ENCODE measurements at places on chromosomes 16 and 17. TPM values are rescaled to one million over a fixed set of nuclear protein-coding genes. Genes with fewer than 3 reads are reported as not detected.

Gene TEKT5
- not detected for total RNA-seq

Gene MILR1
- 2.7 TPM for total RNA-seq

Gene TEX14
- total RNA-seq = under 0.01 TPM

Gene MYL4
- total RNA-seq = not detected

Gene PIK3R5
- not detected for total RNA-seq

Gene TMC8
- total RNA-seq = 0.09 TPM

Gene IRX5
- 0.85 TPM for total RNA-seq

Gene HS3ST2
- not detected for total RNA-seq

Gene CMTM1
- total RNA-seq = 2.4 TPM

Gene NKD1
- under 0.01 TPM for total RNA-seq

Gene SPN
- total RNA-seq = not detected

Gene SLC16A11
- 0.38 TPM for total RNA-seq

Gene PDILT
- total RNA-seq = not detected

Gene C1QTNF8
- total RNA-seq = not detected

Gene CD79B
- total RNA-seq = 1.1 TPM

Gene SOX15
- total RNA-seq = 0.28 TPM

Gene NPW
- 0.38 TPM for total RNA-seq

Gene KRT222
- total RNA-seq = not detected

Gene COL1A1
- total RNA-seq = 1.2 TPM

Gene NOD2
- 0.56 TPM for total RNA-seq

Gene GPRC5B
- 28.4 TPM for total RNA-seq

Data from endothelial cell of coronary artery (primary cell).